Right hindlimb (tissue), 1 donor: ENCODE measurements at places on chromosomes 3 and 15.

DNA sequence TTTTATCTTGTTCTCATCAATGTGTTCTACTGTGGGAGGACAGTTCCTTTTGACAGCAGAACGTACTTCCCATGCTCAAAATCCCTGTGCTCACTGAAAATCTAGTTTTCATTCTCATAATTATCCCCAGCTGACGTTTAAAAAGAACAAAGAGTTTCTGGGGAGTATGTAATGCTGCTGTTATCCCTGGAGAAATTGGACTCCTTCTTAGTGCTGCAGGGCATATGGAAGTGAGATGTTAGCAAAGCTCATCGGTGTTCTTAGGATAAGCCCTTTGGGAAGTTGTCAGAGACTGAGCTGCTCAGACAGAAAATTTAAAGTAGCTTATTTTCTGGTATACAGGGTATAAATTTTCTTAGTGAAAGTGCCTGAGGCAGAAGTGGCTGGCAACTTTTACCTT, 66.5 kb downstream of the CDAN1 start:
- DNase-seq = no peak

- no peak for DNase-seq
Measured at GRCh38 chr3:32082721-32083120, 23.7 kb upstream of the GPD1L start.

DNA sequence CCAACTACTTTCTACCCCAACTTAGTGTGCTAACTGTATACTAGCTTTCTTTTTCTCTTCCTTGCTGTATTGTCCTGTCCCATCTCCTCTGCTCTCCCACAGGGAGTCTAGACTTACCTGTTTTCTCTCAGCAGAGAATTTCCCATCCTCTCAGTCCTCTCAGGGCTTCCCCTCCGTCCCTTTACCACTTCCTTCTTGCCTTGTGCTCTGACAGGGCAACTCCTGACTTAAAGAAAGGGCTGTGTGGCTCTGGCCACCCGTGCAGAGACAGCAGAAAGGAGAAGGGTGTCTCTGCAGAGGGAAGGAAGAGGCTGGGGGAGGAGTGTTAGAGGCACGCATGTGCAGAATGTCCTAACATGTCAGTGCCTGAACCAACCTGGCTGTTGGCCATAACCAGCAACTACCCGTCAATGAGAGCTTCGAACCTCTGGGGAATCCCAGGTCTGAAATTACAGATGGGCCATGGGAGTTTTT, at the start of gene GCSAM:
Gene GCSAM (minus strand): TSS at position 274 of the 474 bp plus-strand sequence. CDS start 128 bp downstream, at position 146.
- DNase-seq = no peak

GRCh38 chr15:45801543-45801942, 166.7 kb downstream of the SQOR start:
- no peak for DNase-seq

DNA sequence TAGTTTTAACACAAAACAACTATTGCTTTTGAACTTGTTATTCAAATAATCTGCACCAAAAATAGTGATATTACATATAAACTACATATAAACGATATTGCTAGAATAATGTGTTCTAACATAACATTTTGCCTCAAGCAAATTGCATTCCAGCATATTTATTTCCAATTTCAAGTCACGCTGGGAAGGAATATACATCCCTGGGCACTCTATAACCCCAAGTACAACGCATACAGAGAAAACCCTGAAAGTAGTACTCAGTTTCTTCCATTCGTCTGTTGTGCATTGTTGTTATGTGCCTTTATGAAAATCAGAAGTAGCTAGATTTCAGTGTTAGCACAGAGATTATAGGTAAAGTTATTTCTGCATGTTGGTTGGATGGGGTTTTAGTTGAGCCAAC, 251.5 kb downstream of the TUSC7 start:
- DNase-seq = no peak

- peak; percentile 56 for DNase-seq
Measured at GRCh38 chr3:167941234-167941995, 154.3 kb downstream of the GOLIM4 start.

DNA sequence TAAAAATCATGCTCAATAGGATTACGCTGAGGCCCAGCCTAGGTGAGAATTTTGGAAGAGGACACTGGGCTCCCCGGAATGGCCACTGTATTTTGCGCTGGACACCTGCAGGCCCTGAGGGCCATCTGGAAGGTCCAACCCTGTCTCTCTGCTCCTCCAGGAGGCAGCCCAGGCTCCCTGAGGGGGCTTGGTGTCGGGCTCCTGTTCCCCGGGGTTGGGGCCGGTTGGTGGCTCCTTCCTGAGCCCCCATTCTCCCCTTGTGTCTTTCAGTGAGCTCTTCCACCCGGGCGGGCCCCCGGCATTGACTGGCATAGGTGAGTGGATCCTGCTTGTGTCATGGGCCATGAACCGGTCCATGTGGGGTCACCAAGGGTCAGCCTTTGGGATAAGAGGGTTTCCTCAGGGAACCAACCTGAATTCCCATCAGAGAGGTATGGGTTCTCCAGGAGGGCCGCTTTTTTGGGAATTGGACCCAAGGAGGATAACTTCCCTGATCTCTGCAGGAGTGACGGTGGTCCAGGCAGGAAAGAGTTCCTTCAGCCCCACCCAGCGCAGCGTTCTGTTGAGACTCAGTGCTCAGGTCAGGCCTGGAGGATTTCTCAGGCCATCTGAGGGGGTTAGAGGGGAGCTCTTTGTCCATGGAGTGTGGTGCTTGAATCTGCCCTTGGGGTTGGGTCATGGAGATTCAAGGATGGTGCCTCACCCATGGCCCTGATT, 187.8 kb downstream of the UBE3A start:
- DNase-seq = no peak

GRCh38 chr3:105278688-105279087, 88.0 kb upstream of the ALCAM start:
- DNase-seq = no peak

- DNase-seq = no peak
Measured at GRCh38 chr15:51866751-51867150, 37.3 kb downstream of the TMOD3 start.

DNA sequence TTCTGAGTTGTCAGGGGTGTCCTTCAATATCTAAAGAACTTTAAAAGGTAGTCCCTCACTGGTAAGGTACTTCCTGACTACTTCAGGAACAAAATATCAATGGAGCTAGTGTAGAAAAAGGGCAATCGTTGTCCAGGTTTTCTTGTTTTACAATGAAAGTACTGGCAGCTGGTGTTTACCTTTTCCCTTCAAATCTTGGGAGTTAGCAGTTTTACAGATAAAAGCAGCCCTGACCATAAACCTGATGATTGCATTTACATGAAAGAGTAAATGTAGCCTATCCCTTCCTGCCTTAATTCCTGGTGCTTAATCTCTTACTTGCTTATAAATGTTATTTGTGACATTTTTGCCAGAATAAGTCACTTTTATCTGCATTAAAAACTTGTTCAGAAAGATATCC, 559.9 kb upstream of the ARPP21 start:
- DNase-seq = no peak

DNA sequence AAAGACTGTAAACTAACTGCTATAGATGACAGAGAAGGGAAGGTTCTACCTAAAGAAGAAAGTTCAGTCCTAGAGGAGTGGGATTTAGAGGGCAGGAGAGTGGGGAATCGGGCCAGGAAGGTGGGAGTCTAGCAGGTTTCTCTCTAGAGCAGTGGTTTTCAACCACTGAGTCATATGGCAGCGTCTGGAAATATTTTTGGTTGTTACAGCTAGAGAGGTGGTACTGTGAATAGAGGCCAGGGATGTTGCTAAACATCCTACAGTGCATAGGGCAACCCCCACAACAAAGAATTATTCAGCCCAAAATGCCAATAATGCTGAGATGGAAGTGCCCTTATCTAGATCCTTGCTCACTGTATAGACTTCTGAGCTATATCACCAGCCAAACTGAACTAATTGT, 28.7 kb downstream of the ATP1B3 start:
- DNase-seq = no peak

DNA sequence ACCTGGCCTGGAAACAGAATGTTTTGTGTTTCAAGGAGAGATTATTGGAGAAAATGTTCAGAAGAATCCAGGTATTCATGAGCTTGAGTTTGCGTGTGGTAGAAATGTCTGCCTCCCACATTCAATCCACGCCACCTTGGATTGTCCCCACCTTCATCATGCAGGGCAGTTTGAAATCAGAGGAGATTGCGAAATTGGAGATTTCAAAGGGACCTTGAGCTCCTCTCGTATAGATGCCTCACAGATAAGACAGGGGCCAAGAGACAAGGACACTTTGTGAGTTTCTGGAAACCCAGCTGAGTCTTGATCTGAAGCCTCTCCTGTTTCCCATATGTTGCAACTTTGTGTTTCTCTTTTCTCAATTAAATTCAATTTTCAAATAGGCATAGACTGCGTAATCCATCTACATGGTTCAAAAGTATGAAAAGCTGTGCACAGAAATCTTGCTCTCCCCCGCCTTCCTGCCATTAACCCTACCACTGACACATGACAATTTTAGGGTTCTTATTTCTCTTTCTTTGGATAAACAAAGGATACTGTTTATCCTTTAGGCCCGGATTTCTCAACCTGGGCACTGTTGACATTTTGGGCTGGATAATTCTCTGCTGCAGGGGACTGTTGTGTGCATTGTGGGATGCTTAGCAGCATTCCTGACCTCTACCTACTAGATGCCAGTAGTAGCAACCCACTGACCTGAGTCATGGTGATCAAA, 53.8 kb downstream of the CMTM8 start:
- DNase-seq = no peak

DNA sequence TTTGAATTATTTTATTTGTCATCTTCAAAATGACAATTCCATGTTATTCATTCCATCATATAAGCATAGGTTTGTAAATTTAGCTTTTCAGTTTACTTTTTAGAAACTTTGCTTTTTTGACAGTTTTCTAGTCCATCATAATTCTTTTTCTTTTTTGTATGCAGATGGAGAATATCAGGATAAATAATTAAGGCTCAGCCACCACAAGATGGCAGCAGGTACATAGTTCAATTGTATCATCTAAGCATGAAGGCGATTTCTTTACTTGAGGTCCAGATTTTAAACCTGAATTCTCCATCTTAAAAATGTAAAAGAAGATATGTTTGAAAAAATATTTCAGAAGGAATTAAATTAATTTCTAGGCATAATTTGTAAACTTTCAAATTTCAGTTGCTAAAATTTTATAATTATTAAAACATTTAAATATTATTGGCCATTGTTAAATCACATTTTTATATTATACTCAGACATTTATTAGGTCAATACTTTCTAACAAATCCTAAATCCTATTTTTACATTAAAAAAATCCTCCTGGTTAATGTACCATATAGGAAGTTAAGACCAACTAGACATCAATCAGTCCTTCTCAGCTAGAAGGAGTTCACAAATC, 15.1 kb downstream of the PLSCR5 start:
- DNase-seq = no peak

GRCh38 chr3:141105828-141106628, 54.9 kb downstream of the SPSB4 start:
- peak; percentile 82 for DNase-seq

- DNase-seq = no peak
Measured at GRCh38 chr3:64716110-64716710, 28.4 kb upstream of the ADAMTS9 start.

GRCh38 chr3:43190670-43191069, 84.8 kb upstream of the POMGNT2 start:
- DNase-seq = no peak

DNA sequence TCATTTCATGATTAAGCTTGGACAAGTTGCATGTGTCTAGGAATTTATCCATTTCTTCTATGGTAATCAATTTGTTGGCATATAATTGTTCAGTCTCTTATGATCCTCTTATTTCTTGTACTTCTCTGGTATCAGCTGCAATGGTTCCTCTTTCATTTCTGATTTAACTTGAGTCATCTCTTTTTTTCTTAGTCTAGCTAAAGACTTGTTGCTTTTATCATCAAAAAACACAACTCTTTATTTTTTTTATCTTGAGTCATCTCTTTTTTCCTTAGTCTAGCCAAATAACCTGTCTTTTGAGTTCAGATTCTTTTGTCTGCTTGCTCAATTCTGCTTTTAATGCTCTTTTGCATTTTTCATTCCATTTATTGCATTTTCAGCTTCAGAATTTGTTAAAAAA, 37.3 kb downstream of the UBE3A start:
- no peak for DNase-seq

DNA sequence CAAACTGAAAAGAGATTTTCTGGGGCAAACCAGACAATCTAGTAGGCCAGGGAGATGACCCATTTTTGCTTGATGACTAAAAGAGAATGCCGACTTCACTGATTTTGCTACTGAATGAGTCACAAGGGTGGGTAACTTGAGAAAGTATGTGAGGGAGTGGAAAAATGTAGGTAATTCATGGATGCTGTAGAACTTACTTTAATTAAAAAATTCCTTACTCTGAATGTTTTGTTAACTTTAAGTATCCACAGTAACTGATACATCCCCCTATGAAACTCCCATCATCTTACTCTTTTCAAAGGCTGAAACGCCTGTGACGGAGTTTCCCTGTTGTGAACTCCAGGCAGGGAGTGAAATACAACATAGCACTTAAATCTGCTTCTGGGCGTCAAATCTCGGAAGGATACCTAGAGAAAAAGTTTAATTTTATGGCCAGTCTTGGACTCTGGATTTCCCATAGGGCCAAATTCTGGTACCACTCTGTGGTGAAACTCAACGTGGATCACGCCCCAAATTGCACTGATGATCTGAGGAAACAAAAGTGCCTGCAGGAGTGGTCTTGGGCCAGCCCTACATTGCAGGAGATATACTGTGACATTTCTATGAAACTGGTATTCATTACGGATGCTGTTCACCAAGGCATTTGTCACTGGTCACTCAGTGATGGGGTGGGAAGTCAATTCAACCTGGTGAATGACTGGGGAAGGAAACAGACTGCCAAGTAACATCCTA, 24.0 kb downstream of the GOLIM4 start:
- no peak for DNase-seq

GRCh38 chr15:89433686-89434085, 62.7 kb downstream of the RHCG start:
- no peak for DNase-seq

- no peak for DNase-seq
Measured at GRCh38 chr3:149414557-149415231, 37.2 kb upstream of the TM4SF1 start.

- no peak for DNase-seq
Measured at GRCh38 chr15:33243393-33243792, 48.9 kb upstream of the FMN1 start.

GRCh38 chr3:151199554-151200438, 3.2 kb downstream of the GPR171 start:
- no peak for DNase-seq

DNA sequence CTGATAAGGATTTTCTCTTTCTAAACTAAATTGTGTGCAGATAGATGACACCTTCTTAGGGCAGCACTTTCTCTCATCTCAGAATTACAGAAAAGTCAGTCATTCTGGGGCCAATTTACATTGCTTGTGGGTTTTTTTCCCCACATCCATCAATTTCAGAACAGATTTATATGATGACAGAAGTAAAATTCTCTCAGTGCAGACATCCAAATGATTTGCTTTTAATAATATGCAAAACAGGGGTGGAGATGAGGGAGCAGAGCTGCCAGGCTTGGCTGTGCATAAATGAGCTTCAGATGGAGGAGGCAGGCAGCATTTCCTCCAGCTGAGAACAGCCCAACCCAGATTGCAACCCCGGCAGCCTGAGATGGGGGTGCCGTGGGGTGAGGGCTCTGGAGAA, 44.0 kb downstream of the EDEM1 start:
- no peak for DNase-seq

- DNase-seq = no peak
Measured at GRCh38 chr15:81425905-81426304, 51.9 kb upstream of the TMC3 start.

- DNase-seq = no peak
Measured at GRCh38 chr3:71177375-71177774, 406.2 kb downstream of the FOXP1 start.

- no peak for DNase-seq
Measured at GRCh38 chr3:129577925-129578786, 28.3 kb downstream of the PLXND1 start.

GRCh38 chr15:89543389-89543788, 31.9 kb upstream of the TICRR start:
- no peak for DNase-seq
